A549 treated with ZK216348 at 1 μM for 4 hours (cell line): ENCODE measurements at places on chromosomes 12 and 14. TPM values are rescaled to one million over a fixed set of nuclear protein-coding genes. Genes with fewer than 3 reads are reported as not detected.

OTX2 gene
- not detected in 5 replicates for total RNA-seq

POU6F1 gene
- 1.0 to 3.9 TPM (median 1.6 TPM) in 5 replicates for total RNA-seq

HNF1A gene
- total RNA-seq: 2.8 to 6.8 TPM (median 5.6 TPM) in 5 replicates

SYT10 gene
- not detected in 5 replicates for total RNA-seq

OTOGL gene
- total RNA-seq: not detected in 5 replicates

ERBB3 gene
- total RNA-seq: 1.0 to 3.4 TPM (median 1.7 TPM) in 5 replicates

NKX2-1 gene
- 0.11 TPM in 1 of 5 replicates, not detected in the others for total RNA-seq

KRT82 gene
- not detected in 5 replicates for total RNA-seq

RAPGEF3 gene
- 0.47 to 0.98 TPM (median 0.54 TPM) in 5 replicates for total RNA-seq

REP15 gene
- 0.45 to 0.64 TPM (median 0.55 TPM) in 4 of 5 replicates, not detected in the other for total RNA-seq
